DMS79 (cell line): ENCODE measurements at places on chromosomes 1 and 21.
A peak's percentile ranks its signal among the peaks of the same experiment; 100 is the strongest.

GRCh38 chr21:35853321-35854239 lies 206.7 kb downstream of the SETD4 start:
- DNase-seq: no peak

- DNase-seq: no peak
Observed at GRCh38 chr1:27660300-27660835, 11.6 kb downstream of the IFI6 start.

- peak; percentile 37 for DNase-seq
Observed at GRCh38 chr1:32500387-32501209, 35.7 kb downstream of the ZBTB8B start.

GRCh38 chr1:71780681-71781080 lies 501.7 kb downstream of the NEGR1 start:
- DNase-seq: no peak

DNA sequence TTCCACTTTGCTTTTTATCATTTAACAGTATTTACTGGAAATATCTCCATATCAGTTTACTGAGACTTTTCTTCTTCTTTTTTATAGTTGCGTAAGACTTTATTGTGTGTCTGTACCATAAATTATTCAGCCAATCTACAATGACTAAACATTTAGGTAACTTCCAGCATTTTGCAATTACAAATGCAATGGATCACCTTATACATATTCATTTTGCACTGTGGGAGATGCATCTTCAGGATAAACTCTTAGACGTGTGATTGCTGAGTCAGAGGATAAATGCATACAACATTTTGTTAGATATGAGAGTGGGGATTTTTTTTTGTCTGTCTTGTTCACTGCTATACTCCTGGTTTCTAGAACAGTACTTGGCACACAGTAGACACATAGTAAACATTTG lies 95.7 kb upstream of the GCLM start:
- no peak for DNase-seq

DNA sequence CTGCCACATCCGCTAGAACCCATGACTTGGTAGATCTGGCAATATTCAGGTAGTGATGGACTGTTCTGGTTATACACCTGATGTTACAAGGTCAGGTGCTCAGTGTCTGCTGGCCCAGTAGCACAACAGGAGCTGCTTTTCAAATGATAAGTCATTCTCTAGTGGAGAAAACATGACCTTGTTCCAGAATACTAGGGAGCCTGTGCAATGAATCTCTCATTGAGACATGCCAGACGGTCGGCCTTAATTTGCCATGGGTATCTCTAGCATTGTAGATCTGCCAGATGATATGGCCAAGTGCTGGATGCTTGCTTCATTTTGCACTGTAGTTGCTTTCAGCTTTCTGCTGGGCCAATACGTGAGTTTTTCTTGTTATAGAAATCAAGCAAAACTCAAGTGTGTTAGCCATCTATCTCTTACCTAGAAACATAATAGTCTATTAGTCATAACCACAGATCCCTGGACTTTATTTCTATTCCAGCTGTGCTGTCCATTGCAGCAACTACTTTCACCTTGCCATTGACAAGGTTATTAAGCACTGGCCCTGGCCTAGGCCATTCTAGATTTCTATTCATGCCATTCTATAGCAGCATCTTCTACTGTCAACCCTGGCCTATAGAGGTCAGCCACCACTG lies 13.9 kb upstream of the CENPF start:
- DNase-seq: no peak
